ENCODE measurements at places on chromosomes 12 and 14. TPM values are rescaled to one million over a fixed set of nuclear protein-coding genes. Genes with fewer than 3 reads are reported as not detected.

DNA sequence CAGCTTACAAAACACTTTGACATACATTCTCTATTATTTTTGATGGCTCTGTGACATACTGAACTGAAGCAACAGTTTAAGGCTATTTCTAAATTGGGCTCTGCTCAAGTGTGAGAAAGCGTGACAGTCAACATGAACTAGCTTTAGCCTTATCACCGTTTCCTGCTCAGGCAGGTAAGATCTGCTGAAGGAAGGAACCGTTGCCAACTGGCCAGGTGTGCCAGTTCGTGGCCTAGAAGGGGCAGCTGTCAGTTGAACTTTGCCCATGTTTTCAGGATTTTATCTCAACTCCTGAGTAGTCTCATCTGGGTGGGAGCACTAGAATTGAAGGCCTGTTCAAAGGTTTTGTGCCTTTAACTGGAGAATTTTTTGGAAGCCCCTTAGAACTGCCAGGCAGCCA lies 79.5 kb downstream of the ETV6 start:
- H3K27ac ChIP-seq, result peak overlapping the region; percentile 92
- no peaks in the 10 kb centered on the region for H3K27me3 ChIP-seq
- peak; percentile 82 for DNase-seq
- H3K4me3 ChIP-seq, result no peak overlapping the region

GRCh38 chr14:33250963-33251362 lies 312.3 kb downstream of the NPAS3 start:
- peaks cover 9% of the 10 kb centered on the region for H3K4me1 ChIP-seq
- no peak for DNase-seq
- no peak overlapping the region for H3K4me3 ChIP-seq

The FIGNL2 gene
- not detected for total RNA-seq

DNA sequence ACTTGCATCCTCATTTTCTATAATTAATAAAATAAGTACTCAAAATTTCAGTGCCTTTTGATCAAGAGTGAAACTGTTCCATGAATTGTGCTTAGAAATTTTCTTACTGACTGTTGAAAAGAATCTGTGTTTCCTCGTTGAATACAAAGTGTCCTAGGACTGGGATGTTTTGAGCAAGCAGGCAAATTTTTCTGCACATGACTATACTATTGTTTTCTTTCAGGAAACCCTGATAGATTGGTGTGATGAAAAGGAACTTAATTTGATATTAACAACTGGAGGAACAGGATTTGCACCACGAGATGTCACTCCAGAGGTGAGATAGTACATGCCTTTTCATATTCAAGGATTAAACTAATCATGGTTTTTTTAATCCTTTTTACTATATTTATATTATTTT lies 316.3 kb downstream of the GPHN start:
- no peak overlapping the region for H3K27ac ChIP-seq
- DNase-seq, result no peak
- no peaks in the 10 kb centered on the region for H3K4me1 ChIP-seq
- no peak overlapping the region for H3K4me3 ChIP-seq
- no peaks in the 10 kb centered on the region for H3K36me3 ChIP-seq
- no peaks in the 10 kb centered on the region for H3K27me3 ChIP-seq

The GPR68 gene
- not detected for total RNA-seq

The RPL10L gene
- total RNA-seq, result not detected

The GPR137C gene
- 0.45 TPM for total RNA-seq

GRCh38 chr12:128852026-128852698 lies 1.1 kb upstream of the GLT1D1 start:
- H3K27ac ChIP-seq, result no peak overlapping the region
- no peaks in the 10 kb centered on the region for H3K4me1 ChIP-seq
- no peak for DNase-seq
- H3K36me3 ChIP-seq, result no peaks in the 10 kb centered on the region

GRCh38 chr12:12803186-12803585 lies 10.0 kb upstream of the DDX47 start:
- no peak overlapping the region for H3K4me3 ChIP-seq
- H3K27ac ChIP-seq, result peak overlapping the region; percentile 78
- no peaks in the 10 kb centered on the region for H3K27me3 ChIP-seq
- no peaks in the 10 kb centered on the region for H3K4me1 ChIP-seq
- H3K36me3 ChIP-seq, result no peaks in the 10 kb centered on the region

The ARHGEF40 gene
- total RNA-seq, result 31.9 TPM

GRCh38 chr12:55822228-55822627 lies 4.4 kb downstream of the ORMDL2 start:
- peaks cover 20% of the 10 kb centered on the region for H3K36me3 ChIP-seq
- DNase-seq, result peak; percentile 37
- H3K27ac ChIP-seq, result no peak overlapping the region
- H3K4me1 ChIP-seq, result peaks cover 25% of the 10 kb centered on the region
- no peak overlapping the region for H3K4me3 ChIP-seq

GRCh38 chr12:75657831-75658230 lies 146.4 kb upstream of the KRR1 start:
- H3K27me3 ChIP-seq, result no peaks in the 10 kb centered on the region
- no peak for DNase-seq
- H3K4me3 ChIP-seq, result no peak overlapping the region

Data from stomach (tissue), 19 donors.